DMS79 (cell line): ENCODE measurements at places on chromosomes 12 and 14.

GRCh38 chr14:101120641-101121507, 217.4 kb upstream of the RTL1 start:
- DNase-seq: no peak

- no peak for DNase-seq
Measured at GRCh38 chr12:23947395-23947794, 2.1 kb downstream of the SOX5 start.

- no peak for DNase-seq
Measured at GRCh38 chr14:62117751-62118105, 355.5 kb downstream of the SNAPC1 start.

DNA sequence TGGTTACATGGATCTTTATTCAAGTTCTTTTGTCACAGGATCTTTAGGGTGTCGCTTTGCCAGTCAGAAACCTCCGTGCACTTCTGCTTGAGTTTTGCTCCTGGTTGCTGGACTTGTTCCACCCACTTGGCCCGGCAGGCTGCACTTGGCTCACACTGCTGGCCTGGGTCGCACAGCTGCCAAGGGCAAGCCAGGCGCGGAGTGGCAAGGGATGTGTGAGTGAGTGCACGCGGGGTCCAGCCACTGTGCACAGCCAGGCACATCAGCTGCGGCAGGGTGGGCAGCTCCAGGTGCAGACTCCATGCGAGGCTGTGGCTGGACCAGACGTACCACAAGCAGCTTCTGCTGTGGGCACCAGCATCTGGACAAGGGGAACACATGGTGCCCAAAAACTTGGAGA, 76.6 kb downstream of the DERA start:
- no peak for DNase-seq

GRCh38 chr12:16352481-16352880, 5.0 kb downstream of the MGST1 start:
- DNase-seq: no peak

GRCh38 chr14:104766863-104767633, 14.1 kb downstream of the SIVA1 start:
- DNase-seq: no peak

DNA sequence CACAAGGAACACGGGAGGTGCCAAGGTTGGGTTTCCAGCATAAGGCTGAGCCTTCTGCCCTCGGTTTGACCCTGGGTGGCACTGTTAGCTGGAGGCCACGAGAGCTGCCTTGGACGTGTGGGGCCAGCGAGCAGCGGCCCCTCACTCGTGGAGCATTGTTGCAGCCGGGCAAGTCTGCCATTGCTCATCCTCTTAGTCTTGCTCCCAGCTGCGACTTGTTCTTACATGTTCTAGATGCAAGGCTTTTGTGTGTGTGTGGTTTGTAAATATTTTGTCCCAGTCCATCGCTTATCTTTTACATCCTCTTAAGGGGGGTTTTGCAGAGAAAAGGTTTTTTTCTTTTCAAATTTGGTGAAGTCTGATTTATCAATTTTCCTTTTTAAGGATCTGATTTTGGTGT, 21.1 kb upstream of the C1S start:
- DNase-seq: no peak

GRCh38 chr12:1912580-1913376, 5.7 kb downstream of the CACNA2D4 start:
- DNase-seq: no peak

DNA sequence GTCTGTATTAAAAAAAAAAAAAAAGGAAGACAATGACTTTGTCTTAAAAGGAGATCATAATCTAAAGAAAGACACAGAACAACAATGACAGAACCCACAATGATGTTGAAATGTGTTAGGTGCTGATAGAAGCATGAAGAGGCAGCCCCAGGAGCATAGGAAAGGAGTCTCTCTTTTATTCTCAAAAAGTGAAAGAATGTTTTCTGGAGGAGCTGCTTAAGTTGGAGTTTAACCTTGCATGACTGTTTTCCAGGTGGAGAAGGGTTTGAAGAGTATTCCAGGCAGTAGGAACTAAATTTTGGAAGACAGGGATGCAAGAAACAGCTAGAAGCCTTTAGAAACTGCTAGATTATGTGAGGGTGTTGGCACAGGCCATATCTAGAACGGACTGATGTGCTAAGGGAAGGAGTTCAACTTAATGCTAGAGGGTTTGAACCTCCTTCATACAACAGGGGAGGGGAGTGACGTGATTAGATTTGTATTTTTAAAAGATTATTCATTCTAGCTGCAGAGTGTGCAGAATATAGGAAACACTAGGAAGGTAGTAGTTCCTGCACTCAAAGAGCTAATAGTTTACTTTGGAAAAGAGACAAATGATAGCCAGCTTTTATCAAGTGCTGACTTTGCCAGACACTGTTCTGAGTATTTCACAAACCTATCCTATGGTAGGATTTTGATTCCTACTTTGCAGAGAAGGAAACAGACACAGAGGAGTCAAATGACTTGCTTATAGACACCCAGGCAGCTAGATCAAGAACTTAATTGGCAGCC, 4.6 kb upstream of the RPL6 start:
- DNase-seq: no peak

GRCh38 chr14:35333797-35334743, 41.9 kb downstream of the PSMA6 start:
- DNase-seq: no peak

GRCh38 chr12:92210071-92210470, 64.4 kb upstream of the BTG1 start:
- DNase-seq: no peak

DNA sequence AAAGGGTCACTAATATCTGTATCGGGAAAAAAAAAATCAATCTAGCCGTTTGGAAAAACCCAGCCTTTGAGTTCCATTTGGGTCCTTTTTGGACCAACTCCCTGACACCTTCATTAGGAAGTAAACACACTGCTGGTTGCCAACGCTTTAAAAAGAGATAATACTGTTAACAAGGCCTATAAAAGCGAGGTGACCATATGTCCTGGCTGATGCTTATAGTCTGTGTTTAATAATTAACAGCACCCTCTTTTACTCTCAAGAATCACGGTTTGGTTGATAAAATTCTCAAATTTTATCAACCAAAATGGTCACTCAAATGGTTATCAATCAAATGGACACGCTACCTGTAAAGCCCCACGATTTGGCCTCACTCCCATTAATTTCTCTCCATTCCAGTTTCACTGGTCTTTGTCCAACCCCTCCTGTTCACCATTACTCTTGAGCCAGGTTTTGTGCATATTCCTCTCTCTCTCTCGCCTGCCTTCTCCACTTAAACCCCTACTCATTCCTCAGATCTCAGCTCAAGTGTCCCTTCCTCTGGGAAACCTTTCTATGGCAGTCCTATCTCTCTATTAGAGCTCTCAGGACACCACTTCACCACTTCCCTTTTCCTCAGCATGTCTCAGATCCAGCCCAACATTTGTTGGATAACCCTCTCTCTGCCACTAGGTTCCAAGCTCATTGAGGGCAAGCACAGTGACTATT, 9.5 kb downstream of the BTG1 start:
- no peak for DNase-seq

DNA sequence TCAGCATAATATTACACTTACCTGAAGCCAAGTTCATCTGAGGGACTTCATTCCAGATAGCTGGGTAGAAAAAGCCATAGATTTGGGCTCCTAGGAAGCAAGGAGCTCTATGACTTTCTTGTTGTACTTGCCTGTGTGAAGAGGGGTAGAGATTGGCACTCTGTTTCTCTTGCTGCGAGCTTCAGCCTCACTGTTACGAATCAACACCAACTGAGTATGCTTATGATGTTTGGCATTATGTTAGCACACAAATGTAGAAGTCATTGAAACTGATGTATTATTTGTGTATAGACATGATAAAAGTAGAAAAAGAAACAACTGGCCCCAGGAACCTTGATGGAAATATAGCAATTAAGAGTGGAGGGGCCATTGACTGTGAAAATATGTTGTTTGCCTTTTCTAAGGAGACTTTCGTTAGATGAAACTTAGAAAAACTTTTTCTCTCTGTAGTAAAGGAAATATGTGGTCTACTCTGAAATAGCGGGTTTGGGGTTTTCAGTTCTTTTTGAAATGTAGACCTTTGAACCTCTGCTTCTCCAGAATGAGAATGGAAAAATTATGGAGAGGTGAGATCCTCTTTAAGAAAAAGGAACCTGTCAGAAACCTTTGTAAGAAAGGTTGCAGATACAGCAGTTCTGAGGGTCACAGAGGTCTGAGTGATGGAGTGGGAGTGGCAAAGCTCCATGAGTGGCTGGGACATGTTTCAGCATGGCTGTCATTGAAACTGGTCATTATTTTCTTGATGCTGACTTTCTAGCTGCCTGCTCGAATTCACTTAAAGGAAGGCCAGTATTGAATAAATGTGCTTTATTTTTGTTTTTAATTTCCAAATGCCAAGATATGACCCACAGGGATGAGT, 159.9 kb downstream of the GCH1 start:
- no peak for DNase-seq

DNA sequence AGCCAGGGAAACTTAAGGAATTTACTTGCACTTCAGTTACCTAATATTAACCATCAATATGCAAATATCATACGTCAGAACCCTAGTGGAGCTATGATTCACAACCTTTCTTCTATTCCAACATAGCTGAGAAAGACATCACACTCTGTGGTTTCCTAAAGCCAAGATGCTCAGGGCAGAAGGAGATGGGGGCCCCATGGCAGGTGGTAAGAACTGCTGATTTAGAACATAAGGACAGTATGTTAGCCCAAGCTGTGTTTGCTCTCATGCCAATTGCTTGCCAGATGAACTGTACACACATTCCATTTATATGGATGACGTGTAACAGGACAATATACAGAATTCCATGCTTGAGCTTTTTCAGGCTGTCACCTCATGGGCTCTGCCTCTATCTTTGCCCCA, 34.6 kb downstream of the HECTD4 start:
- no peak for DNase-seq

DNA sequence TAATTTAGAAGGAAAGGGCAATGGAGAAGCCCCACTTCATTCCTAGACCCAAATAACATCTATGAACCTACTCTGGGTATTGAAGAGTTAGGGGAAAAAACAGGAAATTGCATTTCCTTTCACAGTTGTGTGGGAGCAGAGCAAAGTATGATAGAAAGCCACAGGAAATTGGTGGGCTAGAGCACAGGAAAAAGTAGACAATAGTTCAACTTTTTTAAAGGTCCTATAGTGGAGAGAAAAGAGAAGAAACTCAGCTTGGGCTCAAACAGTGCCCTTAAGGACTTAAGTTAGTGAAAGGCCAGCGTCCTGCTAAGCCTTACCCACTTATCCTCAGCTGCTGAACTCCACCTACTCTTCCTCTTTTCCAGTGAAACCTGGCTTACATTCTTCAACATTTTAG, 258.1 kb downstream of the DPY19L2 start:
- no peak for DNase-seq

DNA sequence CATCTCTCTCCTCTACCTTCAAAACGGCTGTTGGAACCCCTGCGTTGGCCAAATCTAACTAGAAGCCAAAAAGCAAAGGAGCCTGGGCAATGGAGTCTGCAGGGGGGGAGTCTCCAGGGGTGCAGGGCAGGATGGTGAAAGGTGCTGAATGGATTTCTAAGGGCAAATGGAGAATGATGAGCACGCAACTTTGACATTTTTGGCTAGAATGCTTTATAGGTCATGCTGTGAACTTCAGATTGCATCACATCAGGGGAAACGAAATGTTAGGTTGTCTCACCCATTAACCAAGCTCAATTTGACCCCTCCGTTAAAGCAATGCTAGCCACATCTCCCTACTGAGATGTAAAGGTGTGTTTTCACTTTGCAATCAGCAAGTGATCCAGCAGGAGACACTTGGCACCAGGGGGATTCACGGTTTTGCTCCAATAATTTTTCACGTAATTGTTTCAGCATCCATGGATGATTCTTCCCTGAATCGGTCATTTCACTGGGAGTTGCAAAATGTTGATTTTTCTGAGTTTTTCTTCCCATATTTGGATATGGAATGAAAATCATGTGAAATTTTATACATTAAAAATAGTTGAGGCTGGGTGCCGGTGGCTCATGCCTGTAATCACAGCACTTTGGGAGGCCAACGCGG, 78.0 kb upstream of the MDM1 start:
- no peak for DNase-seq

GRCh38 chr12:98618952-98619351, 25.5 kb downstream of the SLC25A3 start:
- no peak for DNase-seq

- no peak for DNase-seq
Measured at GRCh38 chr12:100331871-100332270, 25.0 kb upstream of the SLC17A8 start.

DNA sequence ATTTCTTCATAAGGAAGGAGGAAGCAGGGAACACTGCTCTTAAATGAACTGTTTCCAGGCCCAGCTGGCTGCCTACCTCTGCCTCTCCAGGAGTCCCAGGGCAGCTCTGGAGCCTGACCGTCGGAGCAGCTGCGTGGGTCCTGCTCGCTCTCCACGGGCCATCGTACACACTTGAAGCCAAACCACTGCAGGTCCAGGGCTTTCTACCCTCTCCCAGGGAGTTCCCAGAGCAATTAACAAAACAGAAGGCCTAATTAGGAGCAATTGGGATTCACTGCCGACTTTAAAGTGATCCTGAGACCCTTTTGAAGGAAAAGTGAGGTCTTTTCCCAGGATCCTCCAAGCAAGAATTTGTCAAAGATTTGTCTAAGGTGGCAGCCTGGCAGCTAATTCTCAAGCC, 76.9 kb downstream of the OTX2 start:
- no peak for DNase-seq

DNA sequence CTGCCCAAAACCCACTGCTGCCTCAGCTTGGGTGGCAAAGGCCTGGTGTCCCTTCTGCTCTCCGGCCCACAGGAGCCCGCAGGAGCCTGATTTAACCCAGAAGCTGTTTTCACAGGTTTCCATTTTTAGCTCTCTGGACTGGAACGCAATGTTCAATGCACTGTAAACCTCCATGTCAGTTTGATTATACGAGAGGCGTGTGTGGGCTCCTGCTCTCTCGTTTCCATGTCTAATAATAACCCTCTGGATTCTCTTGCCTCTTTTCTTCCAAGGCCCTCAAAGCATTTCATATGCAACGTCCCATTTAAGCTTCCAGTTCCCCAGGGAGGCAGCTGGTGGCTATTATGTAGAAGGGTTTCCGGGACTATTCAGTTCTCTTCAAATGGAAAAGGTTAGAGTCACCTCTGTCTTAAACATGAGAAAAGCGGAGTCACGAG, 161.1 kb downstream of the SUDS3 start:
- peak; percentile 67 for DNase-seq

DNA sequence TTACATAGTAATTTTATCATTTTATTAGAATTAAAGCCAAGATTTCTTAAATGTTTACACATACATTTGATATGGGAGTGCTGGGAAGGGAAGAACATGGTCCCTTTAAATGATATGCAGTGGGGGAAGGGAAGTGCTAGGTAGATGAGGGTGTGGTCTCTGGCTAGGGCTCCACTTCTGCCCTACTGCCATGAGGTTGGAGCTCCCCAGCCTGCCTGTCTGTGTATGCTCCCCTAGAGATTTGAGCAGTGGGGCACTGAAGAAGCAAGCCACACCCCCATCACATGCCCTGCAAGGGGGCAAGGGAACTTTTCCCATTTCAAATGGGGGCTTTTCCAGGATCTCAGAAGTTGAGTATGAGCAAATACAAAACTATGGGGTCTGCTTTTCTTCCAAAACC, 25.5 kb downstream of the CLECL1 start:
- DNase-seq: no peak

GRCh38 chr14:44712024-44712815, 205.1 kb upstream of the FSCB start:
- peak; percentile 99 for DNase-seq

GRCh38 chr14:83006121-83006670, 1472.5 kb upstream of the SEL1L start:
- peak; percentile 19 for DNase-seq
